ENCODE measurements at places on chromosomes 5 and 9.

GRCh38 chr5:117494188-117494587, 919.6 kb upstream of the SEMA6A start:
- no peak for DNase-seq

DNA sequence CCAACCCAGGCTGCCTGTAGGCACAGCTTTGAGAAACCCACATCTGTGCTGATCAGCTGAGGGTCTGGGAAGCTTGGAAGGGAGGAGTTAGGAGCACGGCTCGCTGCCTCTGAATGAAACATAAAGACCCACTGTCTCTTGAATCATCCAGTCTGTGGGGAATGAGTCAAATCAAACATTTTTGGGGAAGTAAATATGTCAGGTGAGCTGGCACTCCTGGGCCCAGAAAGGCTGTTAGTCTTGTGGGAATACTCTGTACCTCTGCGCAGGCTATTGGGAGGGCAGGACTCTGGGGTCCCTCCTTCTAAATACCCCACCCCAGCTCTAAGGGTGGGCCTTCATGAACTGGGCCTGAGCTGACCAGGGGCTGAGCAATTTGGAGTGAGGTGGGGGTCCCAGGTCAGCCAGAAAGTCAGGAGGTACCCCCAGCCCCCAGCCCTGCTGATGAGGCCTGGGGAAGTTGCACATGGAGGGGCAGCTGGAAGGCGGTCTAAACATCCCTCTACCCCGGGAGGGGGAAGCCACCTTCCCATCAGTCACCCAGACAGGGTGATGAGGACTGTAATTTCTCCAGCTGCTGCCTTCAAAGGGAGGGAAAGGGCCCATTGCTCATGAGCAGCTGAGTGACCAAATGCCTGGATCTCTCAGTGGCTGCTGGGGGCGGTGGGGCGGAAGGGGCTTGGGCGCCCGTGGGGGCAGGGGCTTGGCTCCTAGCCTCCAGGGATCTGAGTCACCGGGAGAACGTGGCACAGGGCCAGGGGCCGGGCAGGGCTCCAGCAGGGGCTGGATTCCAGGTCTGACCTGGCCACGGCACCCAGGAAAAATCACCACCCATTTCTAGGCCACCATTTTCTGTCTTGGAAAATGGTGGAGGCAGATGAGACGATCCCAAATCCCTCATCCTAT, 10.8 kb downstream of the FIBCD1 start:
- DNase-seq = no peak

DNA sequence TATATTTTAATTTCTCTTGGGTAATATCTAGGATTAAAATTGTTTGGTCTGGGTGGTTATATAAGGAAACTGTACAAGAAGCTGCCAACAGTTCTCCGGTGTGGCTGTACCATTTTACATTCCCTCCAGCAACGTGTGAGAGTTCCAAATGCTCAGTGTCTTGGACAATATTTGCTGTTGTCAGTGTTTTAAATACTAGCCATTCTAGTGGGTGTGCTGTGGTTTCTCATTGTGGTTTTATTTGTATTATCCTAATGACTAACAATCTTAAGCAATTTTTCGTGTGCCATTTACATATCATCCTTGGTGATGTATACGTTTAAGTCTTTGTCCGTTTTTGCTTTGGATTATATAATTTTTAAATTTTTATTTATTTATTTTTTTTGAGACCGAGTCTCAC, 34.0 kb downstream of the TNFSF15 start:
- DNase-seq = no peak

- DNase-seq = no peak
Observed at GRCh38 chr5:180154821-180155364, 54.1 kb downstream of the RASGEF1C start.

GRCh38 chr5:110289512-110289810, 437.0 kb downstream of the TMEM232 start:
- DNase-seq = no peak

Data from stimulated activated CD4-positive, alpha-beta T cell treated with anti-CD3 and anti-CD28 coated beads, Interleukin-1b, Interleukin-23, amount 100 ng/mL, for 1 hour (primary cell).